NCI-H1436 treated with DMSO at 0.1 percent for 48 hours (cell line): ENCODE measurements at places on chromosomes 16 and 17.

GRCh38 chr17:60604686-60605334 lies 4.8 kb downstream of the PPM1D start:
- no peak for DNase-seq

DNA sequence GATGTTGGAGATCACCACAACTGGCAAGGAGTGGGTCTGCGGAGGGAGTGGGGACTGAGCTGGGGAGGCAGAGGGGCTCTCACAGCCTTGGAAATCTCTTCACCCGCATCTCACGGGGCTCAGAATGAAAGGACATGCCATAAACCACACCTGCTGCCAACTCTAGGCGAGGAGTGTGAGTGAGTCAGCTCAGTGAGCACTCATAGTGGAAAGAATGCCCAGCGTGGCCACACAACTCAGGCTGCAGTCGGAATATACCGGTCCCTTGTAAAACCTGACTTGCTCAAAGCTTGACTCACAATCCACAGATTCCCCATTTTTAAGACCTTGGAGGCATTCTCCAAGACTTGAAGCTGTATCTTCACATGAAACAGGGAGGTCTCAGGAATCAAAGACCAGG lies 36.7 kb downstream of the STAT5A start:
- DNase-seq, result no peak

- no peak for DNase-seq
Observed at GRCh38 chr17:78939615-78940014, 14.4 kb upstream of the TIMP2 start.

GRCh38 chr16:30782486-30783279 lies 4.3 kb downstream of the ZNF629 start:
- no peak for DNase-seq

DNA sequence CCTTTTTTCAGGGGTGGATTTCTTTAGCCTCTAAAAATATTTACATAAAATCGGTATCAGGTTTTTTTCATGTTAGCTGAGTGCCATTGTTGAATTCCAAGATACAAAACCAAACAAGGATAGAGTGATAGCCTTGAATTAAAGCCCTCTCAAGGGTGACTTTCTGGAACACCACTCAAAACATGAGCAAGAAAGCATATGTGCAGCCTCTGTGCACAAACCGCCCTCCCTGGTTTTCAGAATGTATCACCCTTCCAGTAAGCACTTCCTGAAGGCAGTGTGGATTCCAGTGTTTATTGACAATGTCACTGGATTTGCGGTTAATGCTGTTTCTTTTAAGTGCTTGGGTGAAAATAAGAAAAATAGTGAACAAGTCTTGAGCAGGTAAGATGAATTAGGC lies 597.7 kb downstream of the TMEM114 start:
- DNase-seq, result no peak

DNA sequence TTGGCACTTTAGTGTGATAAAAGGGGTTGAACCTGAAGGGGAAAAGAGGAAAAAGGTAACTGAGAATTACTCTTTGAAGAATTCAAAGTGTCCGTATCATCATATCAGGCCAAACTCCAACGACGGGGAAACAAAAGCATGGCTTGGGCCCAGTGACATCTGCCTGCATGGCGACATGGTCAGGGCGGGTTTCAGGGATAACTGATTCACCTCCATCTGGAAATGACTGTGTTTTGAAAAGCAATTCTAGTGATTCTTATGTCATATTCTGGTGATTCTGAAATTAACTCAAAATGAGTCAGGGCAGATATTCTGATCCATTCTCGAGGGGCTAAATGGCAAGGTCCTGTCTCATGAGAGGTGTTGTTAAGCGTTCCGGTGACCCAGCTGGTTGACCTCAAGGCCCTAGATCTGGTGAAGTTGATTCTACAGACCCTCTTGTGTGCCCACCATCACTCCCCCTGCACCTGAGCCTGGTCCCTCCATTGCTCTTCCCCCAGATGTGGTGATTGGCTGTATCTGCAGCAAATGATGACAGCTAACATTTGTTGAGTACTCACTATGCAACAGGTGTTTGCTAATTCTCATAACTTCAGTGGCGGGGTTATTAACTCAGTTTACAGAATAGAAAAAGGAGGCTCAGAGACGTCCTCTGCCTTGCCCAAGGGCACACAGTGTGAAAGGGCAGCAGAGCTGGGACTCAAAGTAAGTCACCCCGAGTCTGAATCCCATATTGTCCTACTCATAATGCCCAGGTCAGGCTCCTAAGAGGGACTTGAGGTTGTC lies 251.8 kb downstream of the MAF start:
- no peak for DNase-seq

DNA sequence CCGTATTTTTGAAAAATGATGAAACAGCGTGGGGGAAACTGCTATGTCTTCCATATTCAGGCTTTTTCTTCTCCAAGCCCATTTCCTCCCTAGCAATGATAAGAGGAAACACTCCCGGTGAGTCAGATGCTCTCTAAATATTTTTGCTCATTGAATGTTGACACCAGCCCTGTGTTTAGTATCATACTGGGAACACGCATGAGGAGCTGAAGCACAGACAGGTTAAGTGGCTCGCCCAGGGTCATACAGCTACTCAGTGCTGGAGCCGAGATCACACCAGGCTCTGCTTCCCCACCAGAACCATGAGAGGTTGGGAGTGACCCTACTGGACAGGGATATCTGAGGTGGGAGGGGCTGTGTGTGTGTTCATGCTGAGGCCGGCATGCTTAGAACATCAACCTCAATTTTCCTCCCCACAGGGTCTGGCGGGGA lies 37.8 kb upstream of the ADGRG1 start:
- no peak for DNase-seq

DNA sequence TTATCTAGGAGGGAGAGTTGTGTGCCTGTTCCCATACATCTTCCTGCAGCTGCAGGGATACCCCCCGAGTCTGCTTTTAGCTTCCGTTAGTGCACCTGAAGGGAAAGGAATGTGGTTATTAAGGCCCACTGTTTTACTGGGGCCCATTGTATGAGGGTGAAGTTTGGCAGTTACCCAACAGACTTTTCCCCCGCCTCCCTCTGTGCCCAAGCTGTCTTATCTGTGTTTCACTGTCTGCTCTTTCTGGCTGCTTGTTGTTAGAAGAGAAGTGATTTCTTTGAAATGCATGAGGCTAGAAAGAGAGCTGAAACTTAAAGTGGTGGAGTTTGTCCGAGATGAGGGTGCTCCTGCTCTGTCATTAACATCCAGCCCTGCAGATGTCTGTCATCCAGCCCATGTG lies 7.4 kb upstream of the OR1A2 start:
- no peak for DNase-seq

DNA sequence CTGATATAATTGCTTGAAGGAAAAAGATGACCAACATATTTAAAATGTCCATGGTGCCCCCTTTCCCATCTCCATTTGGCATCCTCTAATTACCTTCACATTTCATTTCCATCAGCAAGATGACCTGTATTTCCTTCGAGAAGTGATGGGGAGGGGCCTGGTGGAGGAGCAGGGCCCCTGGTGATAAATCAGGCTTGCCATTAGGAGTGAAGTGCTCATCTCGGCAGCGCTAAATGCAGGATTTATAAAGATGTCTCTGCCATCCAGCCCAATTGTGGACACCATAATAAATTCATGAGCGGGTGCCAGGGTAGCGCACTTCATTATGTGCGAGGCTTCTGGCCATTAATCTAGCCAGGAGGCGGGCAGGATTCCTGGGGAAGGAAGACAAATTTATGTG lies 101.5 kb upstream of the IRX6 start:
- no peak for DNase-seq

GRCh38 chr17:71725811-71726210 lies 395.0 kb upstream of the SOX9 start:
- DNase-seq, result no peak

- DNase-seq, result no peak
Observed at GRCh38 chr16:73197598-73197997, 149.7 kb upstream of the ZFHX3 start.

DNA sequence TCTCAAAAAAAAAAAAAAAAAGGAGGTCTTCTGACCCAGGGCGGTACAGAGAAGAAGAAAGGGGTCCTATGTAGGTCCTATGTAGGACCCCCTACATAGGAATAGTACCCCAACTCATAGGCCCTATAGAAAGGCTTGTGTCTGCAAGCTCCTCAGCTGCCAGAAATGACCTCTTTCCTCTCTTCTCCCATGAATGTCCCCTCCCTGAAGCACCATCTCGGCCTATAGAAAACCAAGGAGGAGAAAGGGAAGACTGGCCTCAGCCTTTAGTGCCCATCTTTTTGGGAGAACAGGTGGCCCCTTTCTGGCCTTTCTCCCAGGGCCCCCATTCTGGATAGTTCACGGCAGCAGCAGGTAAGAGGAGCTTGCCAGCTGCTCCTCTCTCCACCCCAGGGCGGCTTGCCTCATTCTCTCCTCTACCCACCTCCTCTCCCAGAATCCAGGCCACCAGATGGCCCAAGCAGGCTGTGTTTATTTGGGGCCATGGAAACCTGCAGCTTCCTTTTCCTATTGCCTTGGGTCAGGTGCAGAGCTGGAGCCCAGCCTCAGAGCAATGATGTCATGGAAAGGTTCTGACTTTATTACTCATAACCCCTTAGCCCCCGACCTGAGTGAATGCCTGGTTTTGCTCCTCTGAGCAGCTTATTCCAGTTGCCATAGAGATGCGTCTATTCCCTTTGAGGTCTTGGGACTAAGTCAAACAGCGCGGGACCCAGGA lies 1.6 kb upstream of the MRPL58 start:
- DNase-seq, result no peak

- no peak for DNase-seq
Observed at GRCh38 chr16:70520612-70521297, 2.6 kb downstream of the COG4 start.
